ENCODE measurements at places on chromosomes 1 and 21. TPM values are rescaled to one million over a fixed set of nuclear protein-coding genes. Genes with fewer than 3 reads are reported as not detected.

CFAP74 gene
- total RNA-seq, result not detected

FNDC7 gene
- not detected for total RNA-seq

TIE1 gene
- total RNA-seq, result 0.17 TPM

RUNX3 gene
- total RNA-seq, result not detected

ATP6V0B gene
- total RNA-seq, result 56.7 TPM

OR2T35 gene
- not detected for total RNA-seq

FASLG gene
- total RNA-seq, result not detected

USH2A gene
- not detected for total RNA-seq

FAM3B gene
- total RNA-seq, result not detected

HSD3B1 gene
- total RNA-seq, result not detected

CD34 gene
- total RNA-seq, result 0.17 TPM

SPRR1A gene
- total RNA-seq, result not detected

CASZ1 gene
- under 0.01 TPM for total RNA-seq

MAP7D1 gene
- total RNA-seq, result 124 TPM

CHRNB2 gene
- total RNA-seq, result under 0.01 TPM

All from smooth muscle cell of trachea (primary cell).